RPMI7951 (cell line): ENCODE measurements at places on chromosomes 3 and 15. TPM values are rescaled to one million over a fixed set of nuclear protein-coding genes. Genes with fewer than 3 reads are reported as not detected.

- DNase-seq: peak; percentile 30
Measured at GRCh38 chr3:109413049-109413448, 75.7 kb upstream of the DPPA4 start.

DNA sequence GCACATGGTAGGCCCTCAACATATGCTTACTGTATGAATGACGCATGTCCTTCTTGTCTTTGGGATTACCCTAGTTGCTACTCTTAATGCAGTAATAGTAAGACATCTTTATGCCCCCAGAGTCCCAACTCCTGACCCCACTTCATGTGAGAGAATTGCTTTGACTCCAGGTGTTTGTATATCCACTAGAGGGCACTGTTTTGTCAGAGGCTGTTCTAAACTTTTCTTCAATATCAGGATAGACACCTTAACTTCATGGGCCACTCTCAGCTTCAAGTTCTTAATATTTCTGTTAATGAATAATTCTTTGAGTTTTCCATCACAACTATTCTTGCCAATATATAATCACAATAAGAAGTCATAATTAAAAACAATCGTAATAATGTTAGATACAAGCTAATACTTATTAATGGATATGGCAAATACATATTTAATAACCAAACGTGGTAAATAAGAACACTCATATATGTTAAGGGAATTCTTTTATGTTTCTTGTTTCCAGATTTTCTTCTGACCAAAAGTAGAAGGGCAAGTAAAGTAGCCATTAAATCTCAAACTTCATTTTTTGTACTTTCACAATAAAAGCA is 337.2 kb upstream of the DNAJC19 start:
- DNase-seq: peak; percentile 3

DNA sequence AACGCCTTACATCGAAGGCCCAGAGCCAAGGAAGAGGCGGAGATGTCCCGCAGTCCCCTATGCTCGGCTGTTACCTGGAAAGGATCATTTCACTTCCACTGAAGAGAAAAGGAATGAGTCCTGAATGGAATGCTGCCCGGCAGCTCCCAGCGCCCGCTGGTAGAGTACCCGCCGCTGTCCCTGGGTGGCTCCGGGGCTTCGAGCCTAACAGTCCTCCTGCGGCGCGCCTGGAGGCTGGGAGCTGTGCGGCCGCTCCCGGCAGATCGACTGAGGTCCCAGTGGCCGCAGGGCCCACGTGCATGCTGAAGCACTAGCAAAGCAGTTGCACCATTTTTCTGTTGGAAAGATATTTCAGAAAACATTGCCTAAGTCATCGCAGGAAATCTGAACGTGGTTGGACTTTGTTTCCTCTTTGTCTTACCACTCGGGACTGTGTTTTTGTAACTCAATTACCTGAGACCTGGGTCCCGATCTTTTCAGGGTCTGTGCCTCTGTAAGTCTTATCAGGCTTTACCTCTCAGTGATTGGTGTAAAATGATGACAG is 984 bp downstream of the RNU6-1 start:
- peak; percentile 62 for DNase-seq

DNA sequence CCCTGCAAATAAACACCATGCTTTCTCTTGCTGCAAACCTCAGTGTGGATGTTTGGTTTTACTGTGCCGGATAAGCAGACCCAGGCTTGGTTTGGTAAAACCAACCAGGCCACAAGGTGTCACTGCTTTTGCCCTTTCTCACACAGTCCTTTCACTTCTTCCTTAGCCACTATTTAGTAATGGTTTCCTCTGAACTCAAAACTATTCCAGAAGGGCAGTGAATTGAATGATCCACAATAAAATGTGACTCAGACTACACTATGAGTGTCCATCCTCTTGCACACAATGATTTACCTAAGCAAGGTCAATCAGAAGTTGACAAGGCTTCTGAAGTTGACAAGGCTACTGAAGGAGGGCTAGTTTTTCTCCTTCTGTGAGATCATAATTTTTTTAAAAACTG is 552.4 kb upstream of the CCDC54 start:
- peak; percentile 79 for DNase-seq

GRCh38 chr15:68418611-68419161 is 13.3 kb downstream of the ITGA11 start:
- peak; percentile 92 for DNase-seq

DNA sequence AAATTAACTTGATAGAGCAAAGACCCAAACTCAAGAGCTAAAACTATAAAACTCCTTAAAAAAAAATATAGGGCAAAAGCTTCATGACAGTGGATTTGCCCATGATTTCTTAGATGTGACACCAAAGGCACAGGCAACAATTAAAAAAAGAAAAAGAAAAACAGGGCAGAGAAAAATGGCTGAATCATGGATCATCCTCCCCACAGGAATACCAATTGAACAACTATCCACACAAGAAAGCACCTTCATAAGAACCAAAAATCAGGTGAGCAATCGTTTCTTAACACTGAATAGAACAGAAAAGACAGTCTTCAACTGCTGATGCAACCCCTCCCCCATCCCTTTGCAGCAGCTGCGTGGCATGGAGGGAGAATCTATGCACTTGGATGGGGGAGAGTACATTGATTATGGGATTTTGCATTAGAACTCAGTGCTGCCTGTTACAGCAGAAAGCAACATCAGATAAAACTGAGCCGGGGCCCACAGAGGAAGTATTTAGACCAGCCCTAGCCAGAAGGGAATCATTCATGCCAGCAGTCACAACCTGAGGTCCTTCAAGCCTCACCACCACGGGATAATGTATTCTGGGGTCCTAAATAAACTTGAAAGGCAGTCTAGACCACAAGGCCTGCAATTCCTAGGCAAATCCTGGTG is 15.7 kb downstream of the C3orf33 start:
- no peak for DNase-seq

DNA sequence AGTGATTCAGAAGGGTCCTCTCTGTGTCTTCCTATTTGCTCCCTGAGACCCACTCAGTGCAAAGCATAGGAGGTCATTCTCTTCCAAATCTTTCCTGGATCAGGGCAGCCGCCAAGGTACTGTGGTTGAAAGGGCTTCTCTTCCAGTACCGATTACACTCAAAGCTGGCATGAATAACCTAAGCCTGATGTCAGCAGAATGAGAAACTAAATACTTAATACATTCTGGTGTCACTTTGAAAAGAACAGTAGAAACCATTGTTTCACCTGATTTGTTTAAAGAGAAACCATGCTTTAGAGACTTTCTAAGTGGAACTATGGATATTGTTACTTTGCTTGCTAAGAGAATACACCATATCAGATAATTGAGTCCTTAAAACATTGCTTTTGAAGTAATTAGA is 50.2 kb downstream of the PDHB start:
- DNase-seq: peak; percentile 72

DNA sequence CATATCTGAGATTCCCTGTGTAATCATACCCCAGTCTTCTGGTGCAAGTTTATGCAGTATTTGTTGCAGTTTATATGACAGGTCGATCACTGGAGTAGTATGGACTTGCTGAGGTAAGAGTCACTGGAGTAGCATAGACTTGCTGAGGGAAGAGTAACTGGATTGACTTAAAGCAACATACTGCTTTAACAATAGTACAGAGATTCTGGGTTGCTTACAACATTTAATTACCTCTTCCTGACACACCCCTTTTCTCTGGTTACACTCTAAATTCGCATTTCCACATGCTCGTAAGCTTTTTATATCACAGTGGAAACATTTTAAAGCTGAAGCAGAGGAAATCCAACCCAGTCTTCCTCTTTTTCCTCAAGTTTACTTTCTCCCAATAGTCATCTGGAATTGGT is 11.8 kb downstream of the AAGAB start:
- peak; percentile 29 for DNase-seq

GRCh38 chr15:52338891-52339290 is 43.3 kb upstream of the MYO5C start:
- DNase-seq: no peak

- no peak for DNase-seq
Measured at GRCh38 chr3:147422196-147422595, 13.0 kb downstream of the ZIC1 start.

MAGI1 gene
- 3.4 and 4.1 TPM in 2 replicates for total RNA-seq

MIX23 gene
- total RNA-seq: 66.8 and 99.6 TPM in 2 replicates

ARHGAP31 gene
- 4.2 and 4.7 TPM in 2 replicates for total RNA-seq

SLC24A5 gene
- total RNA-seq: 0.29 TPM in 1 of 2 replicates, not detected in the other

MYL3 gene
- not detected in 2 replicates for total RNA-seq
